CD4-positive, alpha-beta T cell treated with Interleukin-2 at 100 ng/mL for 4 hours (primary cell): ENCODE measurements at places on chromosomes 11 and 22.

DNA sequence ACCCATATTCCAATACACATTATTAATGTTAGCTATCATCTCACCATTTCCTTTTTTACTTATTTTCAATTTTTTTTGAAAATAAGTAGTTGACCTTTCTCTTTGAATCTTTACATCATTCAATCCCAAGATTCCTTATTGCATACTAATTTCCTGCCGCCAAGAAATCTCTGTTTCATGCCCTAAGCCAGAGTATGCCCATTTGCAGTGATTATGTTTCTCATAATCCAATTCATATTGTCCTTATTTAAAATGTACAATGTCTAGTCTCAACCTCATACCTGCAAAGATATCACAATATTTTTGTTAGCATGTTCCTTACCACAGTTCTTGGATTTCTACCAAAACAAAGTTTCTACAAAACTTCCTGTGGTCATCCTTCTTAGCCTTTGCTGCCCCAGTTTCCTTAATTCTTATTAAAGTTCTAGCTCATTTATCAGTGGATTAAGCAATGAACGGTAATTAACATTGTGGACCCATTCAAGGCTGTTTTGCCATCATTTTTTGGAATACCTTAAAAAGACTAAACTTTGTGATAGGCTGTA lies 75.3 kb downstream of the CD44 start:
- DNase-seq = no peak

GRCh38 chr22:36461665-36462649 lies 19.5 kb downstream of the TXN2 start:
- no peak for DNase-seq

DNA sequence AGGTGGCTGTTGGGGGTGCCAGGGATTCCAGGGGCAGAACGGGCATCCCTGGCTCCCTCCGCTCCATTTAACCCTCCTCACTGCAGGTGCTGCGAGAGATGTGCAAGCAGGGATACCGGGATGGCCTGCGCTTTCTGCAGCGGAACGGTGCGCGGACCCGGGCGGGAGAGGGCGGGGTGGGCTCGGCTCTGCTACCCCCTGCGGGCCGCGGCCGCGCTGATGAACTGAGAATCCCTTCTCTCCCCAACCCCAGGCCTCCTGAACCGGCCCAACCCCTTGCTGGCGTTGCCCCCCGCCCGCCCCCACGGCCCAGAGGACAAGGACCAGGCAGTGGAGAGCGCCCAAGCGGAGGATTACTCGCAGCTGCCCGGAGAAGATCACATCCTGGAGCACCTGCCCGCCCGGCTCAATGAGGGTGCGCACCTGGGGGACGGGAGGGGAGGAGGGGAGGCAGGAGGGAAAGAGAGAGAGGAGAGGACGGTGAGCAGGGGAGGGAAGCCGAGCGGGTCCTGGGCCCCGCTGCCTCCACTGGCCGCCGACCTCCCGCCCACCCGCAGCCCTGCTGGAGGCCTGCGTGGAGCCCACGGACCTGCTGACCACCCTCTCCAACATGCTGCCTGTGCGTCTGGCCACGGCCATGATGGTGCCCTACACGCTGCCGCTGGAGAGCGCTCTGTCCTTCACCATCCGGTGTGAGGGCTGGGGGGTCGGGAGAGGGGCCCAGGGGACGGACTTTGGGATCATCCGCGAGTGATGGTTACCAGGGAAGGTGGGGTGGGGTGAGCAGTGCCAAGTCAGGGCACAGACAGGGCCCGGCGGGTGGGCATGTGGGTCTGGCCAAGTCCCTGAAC lies 4.1 kb upstream of the CRACR2B start:
- DNase-seq = no peak

GRCh38 chr11:24226606-24227005 lies 270.2 kb upstream of the LUZP2 start:
- no peak for DNase-seq

- DNase-seq = no peak
Measured at GRCh38 chr11:112177589-112177988, 2.3 kb downstream of the BCO2 start.

DNA sequence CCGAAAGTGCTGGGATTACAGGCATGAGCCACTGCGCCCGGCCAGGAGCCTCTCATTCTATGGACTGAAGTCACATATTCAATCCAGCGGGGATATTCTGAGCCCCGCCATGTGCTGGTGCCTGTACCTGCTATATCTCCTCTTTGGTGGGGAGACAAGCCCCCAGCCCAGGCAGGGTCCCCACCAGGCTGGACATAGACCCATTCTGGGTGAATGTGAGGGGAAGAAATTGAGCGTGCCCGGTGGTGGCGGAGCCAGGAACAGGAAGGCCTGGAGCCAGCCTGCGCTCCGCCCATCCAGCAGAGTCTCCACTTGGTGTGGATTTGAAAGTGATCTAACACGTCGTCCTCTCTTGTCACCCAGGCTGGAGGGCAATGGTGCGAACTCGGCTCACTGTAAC lies 38.0 kb upstream of the CSNK1E start:
- DNase-seq = no peak

- DNase-seq = peak; percentile 72
Measured at GRCh38 chr22:36277482-36278291, 24.8 kb downstream of the APOL1 start.

GRCh38 chr11:57244911-57245310 lies 7.9 kb upstream of the APLNR start:
- DNase-seq = no peak

DNA sequence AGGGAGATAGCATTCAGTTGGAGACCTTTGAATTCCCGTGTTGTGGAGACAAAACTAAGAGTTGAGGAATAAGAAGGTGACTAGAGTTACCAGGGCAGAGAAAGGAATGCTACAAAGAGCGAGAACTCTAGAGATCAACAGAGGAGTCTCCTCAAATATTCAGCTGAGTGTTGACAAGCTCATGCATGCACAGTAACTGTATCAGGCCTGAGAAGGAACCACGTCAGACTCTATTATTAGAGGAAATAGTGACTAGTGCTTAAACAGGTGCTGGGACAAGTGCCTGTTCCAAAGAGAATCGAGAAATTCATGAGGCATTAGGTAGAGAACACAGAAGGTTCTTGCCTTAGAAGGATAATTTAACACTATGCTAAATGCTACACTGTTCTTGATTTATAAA lies 333.8 kb upstream of the CHORDC1 start:
- no peak for DNase-seq

GRCh38 chr11:8323161-8323935 lies 59.7 kb upstream of the LMO1 start:
- DNase-seq = no peak

DNA sequence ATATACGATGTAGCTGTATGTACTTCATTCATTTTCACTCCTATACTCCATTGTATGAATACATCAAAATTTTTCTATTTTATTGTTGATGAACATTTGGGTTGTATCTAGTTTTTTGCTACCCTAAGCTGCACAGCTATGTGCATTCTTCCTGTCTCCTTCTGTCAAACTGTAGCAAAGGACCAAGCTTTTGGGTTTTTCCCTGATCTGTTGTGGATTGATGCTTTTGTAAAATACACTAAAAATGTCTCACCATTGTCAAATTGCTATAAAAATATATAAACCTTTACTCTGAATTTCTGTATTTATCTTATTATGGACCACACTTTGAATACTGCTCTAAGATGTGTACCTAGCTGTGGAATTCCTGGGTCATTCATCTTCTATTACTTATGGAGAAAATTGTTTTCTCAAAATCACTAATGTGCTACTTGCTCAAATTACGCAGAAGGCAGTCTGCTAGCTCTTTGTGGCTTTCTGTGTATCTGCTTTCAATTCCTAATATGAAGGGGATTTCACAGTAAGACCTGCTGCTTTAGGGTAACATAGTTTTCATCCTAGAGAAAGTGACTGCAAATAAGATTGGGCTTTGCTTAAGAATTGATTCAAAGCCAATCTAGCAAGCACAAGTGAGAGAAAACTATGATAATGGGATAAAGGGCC lies 123.4 kb downstream of the CYP2R1 start:
- peak; percentile 48 for DNase-seq

DNA sequence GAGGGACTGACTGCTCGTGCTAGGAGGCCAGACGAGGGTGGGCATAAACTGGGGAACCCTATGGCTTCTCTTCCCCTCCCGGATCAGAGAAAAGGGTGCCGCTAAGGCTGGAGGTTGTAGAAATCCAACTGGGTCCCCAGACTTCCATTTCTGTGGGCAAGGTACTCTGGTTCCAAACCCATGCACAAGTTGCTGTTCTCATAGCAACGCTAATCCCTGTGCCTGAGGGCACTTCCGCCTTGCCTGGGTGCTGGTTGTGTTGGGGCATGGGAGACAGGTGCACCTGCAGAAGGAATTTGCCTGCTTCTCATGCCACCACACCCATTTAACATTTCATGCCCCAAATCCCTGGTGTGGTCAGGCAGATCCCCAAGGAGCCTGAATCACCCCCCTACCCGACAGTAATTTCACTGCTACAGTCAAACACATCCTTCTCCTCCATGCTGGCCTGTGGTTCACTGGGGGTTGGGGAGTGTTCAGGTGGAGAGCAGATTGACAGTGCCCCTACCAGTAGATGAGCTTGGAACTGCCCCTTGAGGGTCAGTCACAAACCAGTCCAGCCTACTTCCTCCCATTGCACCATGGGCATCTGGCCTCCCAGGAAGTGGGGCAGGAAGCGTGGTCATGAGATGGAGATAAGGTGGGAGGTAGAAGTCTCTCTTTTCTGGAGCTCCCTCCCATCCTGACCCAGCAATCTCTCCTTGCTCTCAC lies 1.2 kb downstream of the C2CD2L start:
- DNase-seq = peak; percentile 26

GRCh38 chr22:49355211-49355920 lies 472.3 kb downstream of the BRD1 start:
- DNase-seq = no peak

GRCh38 chr11:13260963-13261588 lies 16.5 kb upstream of the BMAL1 start:
- DNase-seq = no peak

DNA sequence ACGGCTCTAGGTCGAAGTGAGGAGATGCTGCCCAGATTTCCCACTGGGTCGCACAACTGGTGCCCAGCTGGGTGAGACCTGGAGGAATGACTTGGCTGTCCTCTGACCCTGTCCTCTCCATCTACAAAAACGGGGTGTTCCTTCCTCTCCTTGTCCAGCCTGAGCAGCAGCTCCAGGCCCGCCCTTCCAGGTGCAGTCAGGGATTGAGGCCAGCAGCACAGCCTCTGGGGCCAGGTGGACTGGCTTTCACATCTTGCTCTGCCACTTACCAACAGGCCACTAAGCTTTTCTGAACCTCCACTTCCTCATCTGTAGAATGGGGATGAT lies 91.7 kb upstream of the LMO1 start:
- DNase-seq = no peak

- no peak for DNase-seq
Measured at GRCh38 chr11:7413961-7414915, 71.1 kb upstream of the OLFML1 start.

GRCh38 chr11:3155216-3155615 lies 9.9 kb downstream of the OSBPL5 start:
- no peak for DNase-seq

DNA sequence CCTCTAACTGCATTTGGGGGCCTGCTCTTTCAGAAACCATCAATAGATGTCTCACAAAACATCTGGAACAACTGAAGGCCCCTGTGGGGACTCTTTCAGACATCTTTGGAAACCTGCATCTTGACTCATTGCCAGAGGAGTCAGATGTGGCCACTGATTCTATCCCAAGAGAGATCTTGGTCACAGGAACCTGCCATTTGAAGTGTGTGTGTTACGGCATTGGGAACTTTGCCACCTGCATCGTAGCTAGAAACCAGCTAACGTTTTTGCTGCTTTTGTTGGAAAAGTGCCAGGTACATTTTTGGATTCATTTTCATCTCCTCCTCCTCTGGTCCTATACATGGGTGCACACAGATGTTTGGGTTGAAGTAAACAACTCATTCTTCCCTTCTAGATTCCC lies 4.3 kb downstream of the SRRD start:
- DNase-seq = no peak

DNA sequence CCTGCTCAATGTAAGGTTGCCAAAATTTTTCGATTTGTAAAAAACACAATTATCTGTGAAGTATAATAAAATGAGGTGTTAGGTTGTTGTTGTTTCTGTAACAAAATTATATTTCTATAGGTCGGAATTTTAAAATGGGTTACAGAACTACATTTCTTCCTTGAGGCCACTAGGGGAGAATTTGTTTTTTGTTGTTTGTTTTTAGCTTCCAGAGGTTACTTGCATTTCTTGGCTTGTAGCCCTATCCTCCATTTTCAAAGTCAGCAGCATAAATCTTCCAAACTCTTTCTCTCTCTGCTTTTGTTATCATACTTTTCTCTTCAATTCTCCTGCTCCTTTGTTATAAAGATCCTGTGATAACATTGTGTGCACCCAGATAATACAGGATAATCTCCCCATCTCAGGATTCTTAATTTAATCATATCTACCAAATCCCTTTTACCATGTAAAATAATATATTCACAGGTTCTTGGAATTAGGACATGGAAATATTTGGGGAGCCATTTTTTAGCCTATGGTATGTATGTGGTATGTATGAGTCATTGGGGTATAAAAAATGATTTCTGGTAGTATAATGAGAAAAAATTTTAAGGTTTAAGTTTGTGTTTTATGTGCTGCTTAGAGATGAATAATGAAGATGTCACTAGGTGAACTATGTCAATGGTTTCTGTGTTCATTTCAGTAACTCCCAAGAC lies 9.4 kb upstream of the PATL1 start:
- no peak for DNase-seq

DNA sequence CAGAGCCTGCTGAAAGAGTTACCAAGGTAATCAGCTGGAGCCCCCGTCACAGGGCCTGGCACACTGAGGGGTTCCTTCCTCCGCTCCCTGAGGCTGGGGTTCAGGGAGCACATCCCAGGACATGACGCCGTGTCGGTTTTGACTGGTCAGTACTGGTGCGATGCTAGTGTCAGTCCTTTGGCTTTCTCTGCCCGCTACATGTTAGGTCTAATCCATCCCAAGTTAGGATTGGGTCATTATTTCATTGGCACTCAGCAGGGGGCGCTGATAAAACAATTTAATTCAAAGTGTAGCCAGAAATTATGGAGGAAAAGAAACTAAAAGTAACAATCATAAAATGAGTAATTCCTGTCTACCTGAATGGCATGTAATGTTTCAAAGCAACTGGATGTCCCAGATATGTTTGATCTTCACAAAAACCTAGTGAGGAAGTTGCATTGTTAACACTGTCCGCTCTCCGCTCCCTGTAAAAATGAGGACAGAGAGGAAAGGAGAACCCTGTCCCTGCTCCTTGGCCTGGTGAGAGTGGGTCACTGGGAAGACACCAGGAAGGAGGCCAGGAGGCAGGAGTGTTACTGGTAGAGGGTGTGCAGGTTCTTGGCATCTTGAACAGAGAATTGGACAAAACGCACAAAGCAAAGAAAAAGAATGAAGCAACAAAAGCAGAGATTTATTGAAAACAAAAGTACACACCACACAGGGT lies 27.1 kb downstream of the TSKU start:
- DNase-seq = peak; percentile 21

GRCh38 chr22:39209756-39210155 lies 35.0 kb downstream of the PDGFB start:
- DNase-seq = no peak
